ENCODE measurements at places on chromosomes 16 and 17.

DNA sequence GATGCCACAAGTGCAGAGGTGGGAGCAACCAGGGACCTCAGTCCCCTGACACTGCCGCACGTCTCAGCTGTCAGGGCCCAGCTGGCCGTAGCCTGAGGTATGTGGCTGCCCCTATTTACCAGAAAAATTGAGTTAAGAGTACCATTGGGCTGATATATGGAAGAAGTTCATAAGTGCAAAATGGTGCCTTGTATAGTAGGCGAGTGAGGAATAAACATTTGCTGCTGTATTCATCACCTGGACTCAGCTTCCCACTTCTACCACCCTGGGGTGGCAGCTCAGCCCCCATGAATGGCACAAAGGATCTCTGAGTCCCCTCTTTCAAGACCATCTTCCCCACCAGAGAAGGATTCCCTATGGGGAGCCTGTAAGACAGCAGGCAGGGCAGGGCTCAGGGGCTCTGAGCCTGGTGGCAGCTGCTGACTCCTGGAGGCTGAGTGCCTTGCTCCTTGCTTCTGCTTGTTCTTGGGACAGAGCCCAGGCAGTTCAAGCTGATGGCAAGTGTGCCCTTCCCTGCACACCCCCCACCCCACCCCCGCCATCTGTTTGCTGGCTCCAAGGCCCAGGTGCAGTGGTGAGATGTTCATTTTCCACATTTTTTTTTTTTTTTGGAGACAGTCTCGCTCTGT is 29.0 kb downstream of the TRPV2 start:
- DNase-seq: peak; percentile 71

GRCh38 chr16:74724820-74725549 is 24.3 kb upstream of the MLKL start:
- peak; percentile 70 for DNase-seq

DNA sequence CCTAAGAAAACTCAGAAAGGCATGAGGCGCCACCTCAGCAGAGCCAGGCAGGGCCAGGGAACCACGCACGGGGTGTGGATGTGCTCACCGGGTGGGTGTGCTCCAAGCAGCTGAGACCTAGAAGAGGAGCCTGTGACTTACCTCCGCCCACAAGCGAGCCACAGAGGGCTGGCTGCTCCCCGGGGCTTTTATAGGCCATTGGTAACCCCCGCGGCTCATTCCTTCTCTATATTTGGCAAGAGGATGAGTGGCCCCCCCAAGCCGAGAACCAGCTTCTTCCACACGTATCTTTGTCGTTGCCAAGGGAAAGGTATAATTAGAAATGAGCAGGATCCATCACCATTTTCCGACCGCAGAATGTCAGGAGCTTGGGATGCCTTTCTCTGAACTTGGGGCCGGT is at the start of gene MYH3:
Gene MYH3 (minus strand): TSS at position 162 of the 400 bp plus-strand sequence. CDS start 2,245 bp downstream, outside the sequence.
- DNase-seq: peak; percentile 49

DNA sequence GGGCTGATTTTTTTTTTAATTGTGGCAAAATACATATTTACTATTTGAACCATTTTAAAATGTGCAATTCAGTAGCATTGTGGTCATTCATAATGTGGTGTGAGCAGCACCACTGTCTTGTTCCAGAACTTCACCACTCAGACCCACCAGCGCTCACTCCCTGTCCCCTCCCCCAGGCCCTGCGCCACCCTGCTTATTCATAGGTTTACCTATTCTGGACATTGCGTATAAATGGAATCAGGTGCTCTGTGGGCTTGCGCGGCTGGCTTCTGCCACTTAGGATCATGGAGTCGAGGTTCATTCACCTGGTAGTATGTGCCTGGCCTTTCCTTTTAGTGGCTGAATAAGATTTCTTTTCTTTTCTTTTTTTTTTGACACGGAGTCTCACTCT is 59.4 kb downstream of the NT5M start:
- DNase-seq: no peak

- DNase-seq: no peak
Measured at GRCh38 chr16:3982216-3982615, 101.7 kb upstream of the CREBBP start.

DNA sequence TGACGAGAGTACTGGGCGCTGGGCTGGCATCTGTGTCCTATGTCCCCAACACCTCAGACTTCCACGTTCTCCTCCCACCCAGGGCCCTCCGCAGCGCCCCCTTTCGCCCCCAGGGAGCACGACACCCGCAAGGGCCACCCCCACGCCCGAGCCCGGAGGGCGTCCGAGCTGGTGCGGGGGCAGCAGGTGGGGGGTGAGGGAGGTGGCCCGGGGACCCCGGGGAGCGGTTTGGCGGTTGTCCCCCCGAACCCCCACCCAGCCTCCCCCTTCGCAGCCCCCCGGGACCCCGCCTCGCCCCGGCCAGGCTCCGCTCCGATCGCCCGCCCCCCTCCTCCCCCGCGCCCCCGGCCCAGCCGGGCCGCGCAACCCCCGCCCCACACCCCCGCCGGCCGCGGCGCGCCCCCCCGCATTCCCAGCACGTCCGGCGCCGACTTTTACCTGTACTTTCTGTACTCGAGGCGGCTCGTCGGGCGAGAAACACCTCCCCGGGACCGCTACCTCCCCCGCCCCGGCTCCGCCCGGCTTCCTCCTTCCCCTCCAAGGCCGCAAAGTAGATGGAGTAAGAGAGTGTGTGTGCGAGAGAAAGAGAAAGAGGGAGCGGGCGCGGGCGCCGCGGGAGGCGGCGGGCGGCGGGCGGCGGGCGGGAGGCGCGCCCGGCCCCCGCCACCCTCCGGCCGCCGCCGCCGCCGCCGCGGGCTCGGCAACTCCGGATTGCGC is 901 bp downstream of the CDYL2 start:
- DNase-seq: peak; percentile 81

GRCh38 chr16:49833085-49833484 is 22.8 kb downstream of the ZNF423 start:
- peak; percentile 67 for DNase-seq

GRCh38 chr16:51651061-51651466 is 500.0 kb upstream of the SALL1 start:
- peak; percentile 22 for DNase-seq

DNA sequence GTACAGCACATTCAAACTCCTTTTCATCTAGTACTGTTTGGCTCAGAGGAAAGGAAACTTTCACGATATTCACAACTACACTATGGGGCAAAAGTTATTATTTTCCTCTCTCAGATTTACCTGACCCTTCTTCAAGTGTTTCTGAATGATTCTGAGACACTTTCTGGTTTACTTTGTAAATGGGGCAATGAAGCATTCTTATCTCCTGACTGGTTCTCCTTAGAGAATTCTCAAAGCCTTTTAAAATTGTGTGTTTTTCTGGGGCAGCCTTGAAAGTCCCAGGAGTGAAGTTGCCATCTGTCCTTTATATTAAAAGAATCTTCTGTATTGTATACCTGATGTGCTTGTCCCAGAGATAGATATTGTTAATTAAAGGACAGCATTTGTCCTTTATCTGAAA is 264.9 kb downstream of the FTO start:
- DNase-seq: no peak

- DNase-seq: no peak
Measured at GRCh38 chr16:945271-946047, 25.3 kb downstream of the LMF1 start.

DNA sequence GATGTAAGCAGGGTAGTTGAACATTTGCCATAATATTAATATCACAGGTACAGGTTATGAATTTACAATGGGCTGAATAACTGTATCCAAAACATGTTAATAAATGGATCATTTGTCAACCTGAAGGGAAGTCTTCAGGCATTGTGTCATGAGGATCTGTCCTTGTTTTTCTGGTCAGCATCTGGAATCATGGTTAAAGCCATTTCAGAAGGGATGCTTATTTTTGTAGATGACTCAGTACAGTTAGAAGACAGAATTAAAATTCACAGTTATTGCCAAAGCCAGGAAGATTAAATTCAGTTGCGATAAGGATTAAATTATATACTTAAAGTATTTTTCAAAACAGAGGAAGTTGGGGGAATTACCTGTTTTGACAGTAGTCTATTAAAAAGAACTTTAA is 8.0 kb downstream of the PSMD11 start:
- DNase-seq: no peak

- no peak for DNase-seq
Measured at GRCh38 chr17:20920095-20920814, 122.6 kb downstream of the USP22 start.

DNA sequence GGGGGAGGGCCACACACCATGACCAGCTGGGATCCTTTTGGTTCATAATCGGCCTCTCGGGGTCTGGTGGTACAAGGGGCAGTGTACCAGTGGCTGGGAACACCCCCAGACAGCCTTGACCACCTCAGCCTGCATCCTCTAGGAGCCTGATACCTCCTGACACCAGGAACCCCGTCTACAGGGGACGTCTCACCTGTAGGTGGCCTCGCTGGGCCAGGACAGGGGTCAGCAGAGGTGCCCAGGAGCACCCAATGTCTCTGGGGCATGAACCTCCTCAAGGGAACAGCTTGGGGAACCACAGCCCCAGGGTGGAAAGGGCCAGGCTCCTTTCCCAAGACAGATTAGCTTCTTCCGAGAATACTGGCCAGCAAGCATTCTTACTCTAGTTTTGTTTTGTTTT is 2.5 kb upstream of the METRNL start:
- no peak for DNase-seq

DNA sequence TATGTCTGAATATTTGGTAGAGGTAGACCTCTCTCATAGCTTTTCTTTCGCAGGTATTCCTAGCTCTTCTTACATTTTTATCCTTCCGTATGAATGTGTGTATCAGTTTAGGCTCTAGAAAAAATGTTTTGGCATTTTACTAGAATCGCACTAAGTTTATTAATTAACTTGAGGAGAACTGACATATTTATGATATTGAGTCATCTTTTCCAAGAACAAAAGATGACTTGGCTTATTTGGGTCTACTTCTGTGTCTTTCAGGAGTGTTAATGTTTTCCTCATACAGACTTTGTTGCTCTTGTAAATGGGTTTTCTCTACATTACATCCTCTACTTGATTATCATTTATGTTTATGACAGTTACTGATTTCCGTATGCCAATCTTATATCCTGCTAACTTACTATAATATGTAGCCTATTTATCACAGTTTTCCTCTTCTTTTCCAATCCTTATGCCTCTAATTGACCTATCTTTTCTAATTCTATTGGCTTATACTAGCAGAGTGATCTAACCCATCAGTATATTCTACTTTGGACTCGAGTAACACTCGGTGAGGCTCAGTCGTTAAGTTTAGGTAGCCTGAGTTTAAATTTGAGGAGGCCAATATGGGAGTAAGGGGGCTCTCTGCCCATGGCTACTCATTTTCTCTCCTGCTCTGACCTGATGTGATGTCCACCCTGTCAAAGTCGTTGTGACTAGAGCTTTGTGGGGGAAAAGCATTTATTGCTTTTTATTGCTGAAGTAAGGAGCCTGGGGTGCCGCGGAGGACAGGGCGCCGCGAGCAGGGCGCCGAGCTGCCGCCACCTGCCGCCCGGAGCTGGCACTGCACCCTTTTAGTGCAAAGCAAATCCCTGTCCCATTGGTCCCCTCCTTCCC is 20.0 kb downstream of the ST6GALNAC1 start:
- DNase-seq: peak; percentile 92

DNA sequence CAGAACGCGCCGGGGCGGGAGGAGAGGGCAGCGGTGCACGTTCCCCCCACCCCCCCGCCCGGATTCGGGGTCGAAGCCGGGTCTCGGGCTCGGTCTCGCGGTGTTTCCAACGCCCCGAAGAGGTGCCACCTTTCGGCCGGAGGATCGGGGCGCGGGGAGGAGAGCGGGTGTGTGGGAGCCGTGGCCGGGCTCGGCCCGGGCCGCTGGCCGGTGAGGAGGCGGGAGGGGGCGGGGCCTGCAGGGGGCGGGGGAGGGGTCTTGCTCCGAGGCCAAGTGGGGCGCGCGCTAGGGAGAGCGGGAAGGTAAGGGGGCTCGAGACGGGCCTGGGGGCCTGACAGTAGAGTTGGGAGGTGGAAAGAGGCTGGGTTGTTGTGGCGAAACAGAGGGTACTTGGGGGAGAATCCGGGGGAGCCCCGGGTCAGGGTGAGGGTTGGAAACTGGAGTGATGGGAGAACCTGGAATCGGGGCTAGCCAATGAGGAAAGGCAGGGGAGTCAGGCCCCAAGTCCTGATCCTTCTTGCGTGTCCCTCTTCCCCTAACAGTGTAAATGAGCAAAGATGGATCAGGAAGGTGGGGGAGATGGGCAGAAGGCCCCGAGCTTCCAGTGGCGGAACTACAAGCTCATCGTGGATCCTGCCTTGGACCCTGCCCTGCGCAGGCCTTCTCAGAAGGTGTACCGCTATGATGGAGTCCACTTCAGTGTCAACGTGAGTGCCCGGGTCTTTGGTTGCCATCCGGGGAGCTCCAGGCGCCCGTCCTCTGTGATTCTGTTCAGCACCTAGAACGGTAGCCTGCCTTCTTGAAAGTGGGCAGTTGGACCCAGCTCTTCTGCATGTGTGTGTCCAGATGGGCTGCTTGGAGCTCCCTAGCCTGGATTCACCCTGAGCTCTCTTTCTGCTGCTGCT is 873 bp downstream of the SETD1A start:
- peak; percentile 98 for DNase-seq

- DNase-seq: no peak
Measured at GRCh38 chr16:68134644-68135043, 49.5 kb downstream of the NFATC3 start.

GRCh38 chr16:2713985-2714774 is 5.8 kb downstream of the PRSS27 start:
- no peak for DNase-seq

GRCh38 chr17:36001110-36001771 is at the start of gene CCL15:
Gene CCL15, minus strand, starts transcription at chr17:36001553. Its CDS starts 61 bp downstream, at chr17:36001492.
- no peak for DNase-seq

DNA sequence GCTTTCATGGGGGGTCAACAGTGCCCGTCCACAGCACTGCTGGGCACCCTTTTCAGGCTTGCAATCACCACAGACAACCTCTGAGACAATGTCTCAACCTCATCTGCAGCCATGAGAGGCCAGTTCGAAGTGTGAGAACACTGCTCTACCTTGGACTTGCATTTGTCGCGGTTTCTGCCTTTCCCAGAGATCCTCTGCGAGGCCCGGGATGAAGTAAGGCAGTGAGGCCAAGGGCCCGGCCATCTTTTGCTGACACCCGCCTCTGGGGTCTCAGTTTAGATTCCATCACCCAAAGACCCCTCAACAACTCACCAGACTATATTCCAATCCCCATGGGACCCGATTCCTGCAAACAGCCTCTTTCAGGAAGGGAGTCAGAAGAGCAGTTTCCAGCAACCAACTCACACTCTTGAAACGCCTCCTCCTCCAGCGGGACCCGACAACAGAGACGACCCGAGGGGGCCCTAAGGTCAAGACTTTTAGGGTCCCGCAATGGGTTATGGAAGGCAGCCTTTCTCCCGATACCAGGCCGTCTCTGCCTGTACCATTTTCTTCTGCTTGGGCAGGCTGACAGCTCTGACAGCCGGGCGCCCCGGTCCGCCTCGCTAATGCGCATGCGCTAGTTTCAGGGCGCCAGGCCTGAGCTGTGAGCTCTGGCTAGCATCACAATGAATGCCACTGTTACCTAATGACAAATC is 576.0 kb downstream of the KCNJ18 start:
- no peak for DNase-seq

All from H7 (cell line).